HFFc6 (cell line): ENCODE measurements at places on chromosomes 1 and 21. TPM values are rescaled to one million over a fixed set of nuclear protein-coding genes. Genes with fewer than 3 reads are reported as not detected.

GRCh38 chr1:4571263-4571662 is 83.1 kb upstream of the AJAP1 start:
- no peaks in the 10 kb centered on the region for H3K4me1 ChIP-seq
- H3K27ac ChIP-seq, result no peak overlapping the region
- DNase-seq, result no peak
- no peak overlapping the region for H3K4me3 ChIP-seq
- H3K27me3 ChIP-seq, result no peaks in the 10 kb centered on the region; the same call in 1 of the 2 replicates

DNA sequence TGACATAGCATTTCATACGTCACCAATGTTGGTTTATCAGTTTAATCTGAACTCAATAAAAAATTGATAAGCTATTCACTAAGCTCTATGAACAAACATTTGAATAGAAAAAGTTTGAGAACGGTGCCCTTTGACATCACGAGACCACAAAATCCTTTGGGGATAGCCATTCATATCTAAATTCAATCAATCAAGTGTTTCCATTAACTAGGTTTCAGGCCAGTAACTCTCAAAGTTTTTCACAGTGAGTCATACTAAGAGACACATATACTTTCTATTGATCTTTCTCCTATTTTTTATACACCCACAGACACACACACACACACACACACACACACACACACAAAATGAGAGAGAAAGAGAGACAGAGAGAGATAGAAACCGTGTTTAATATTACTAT is 235.4 kb upstream of the SNX7 start:
- H3K27me3 ChIP-seq, result no peaks in the 10 kb centered on the region
- no peak overlapping the region for H3K27ac ChIP-seq
- no peak for DNase-seq
- peaks cover 4% of the 10 kb centered on the region for H3K4me1 ChIP-seq

- H3K36me3 ChIP-seq, result no peaks in the 10 kb centered on the region
- H3K4me1 ChIP-seq, result peaks cover 22% of the 10 kb centered on the region
- DNase-seq, result no peak
- peaks cover 19% of the 10 kb centered on the region for H3K27me3 ChIP-seq
- no peak overlapping the region for H3K4me3 ChIP-seq
Measured at GRCh38 chr1:209526137-209526536, 57.4 kb upstream of the CAMK1G start.

DNA sequence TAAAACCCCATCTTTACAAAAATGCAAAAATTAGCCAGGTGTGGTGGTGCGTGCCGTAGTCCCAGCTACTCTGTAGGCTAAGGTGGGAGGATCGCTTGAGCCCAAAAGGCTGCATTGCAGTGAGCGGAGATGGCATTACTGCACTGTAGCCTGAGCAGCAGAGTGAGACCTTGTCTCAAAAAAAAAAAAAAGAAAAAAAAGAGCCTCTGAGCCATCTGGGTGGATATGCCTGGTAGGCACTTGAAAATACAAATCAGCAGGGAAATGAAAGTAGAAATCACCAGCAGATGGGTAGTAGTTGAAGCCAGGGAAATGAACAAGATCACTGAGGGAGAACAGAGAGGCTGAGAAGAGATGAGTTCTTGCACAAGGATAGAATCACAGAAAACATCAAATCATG is 131.0 kb upstream of the HMCN1 start:
- no peak overlapping the region for H3K4me3 ChIP-seq
- H3K4me1 ChIP-seq, result peaks cover 8% of the 10 kb centered on the region
- 0 out of 2 replicates have a peak, but pooled peaks cover 2% of the 10 kb centered on the region for H3K27me3 ChIP-seq
- no peak overlapping the region for H3K27ac ChIP-seq
- H3K36me3 ChIP-seq, result no peaks in the 10 kb centered on the region

- H3K4me3 ChIP-seq, result no peak overlapping the region
- H3K36me3 ChIP-seq, result no peaks in the 10 kb centered on the region
- DNase-seq, result no peak
- peaks cover 15% of the 10 kb centered on the region; the same call in 1 of the 2 replicates for H3K4me1 ChIP-seq
Measured at GRCh38 chr1:86751923-86752322, 47.5 kb downstream of the SH3GLB1 start.

DNA sequence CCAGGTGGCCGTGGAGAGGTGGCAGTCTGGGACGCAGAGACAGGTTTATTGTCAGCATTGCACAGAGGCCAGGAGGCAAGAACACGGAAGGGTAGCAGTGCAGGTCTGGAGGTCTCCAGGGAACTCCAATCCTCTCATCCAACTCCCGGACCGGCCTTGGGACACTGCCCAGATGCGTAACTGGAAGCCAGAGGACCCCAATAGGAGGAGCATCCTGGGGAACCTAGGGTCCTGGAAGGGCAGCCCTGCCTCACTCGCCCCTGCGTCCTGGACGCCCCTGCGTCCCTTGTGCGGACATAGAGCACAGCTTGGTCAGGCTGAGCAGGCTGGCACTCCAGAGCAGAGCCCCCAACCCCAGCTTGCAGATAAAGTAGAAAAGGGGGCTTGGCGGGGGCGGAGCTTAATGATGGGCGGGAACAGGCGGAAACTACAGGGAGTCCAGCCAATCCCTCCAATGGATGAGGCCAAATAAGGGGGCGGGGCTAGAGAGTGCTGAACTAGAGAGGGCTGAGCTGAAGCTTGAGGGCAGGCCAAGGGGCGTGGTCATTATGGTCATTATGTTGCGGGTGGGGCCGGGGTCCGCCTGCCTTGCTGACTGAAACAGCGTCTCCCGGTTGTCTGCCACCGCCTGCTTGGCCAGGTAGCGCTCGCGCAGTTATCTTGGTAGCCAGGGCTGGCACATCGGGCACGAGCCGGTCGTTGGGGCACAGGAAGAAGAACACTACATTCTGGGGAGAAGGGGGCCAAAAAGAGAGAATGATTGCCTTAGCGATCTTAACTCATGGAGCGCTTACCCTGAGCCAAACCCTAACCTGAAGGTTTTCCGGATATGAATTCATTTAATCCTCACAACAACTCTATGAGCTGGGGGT is 3.7 kb upstream of the ARHGEF19 start:
- H3K4me1 ChIP-seq, result peaks cover 17% of the 10 kb centered on the region
- peaks cover 11% of the 10 kb centered on the region for H3K27me3 ChIP-seq
- H3K36me3 ChIP-seq, result no peaks in the 10 kb centered on the region
- no peak overlapping the region; the same call in 1 of the 2 replicates for H3K27ac ChIP-seq
- peak overlapping the region; percentile 89 for H3K4me3 ChIP-seq
- DNase-seq, result peak; percentile 28

Gene KCNJ15
- total RNA-seq, result 0.06 to 0.50 TPM (median 0.43 TPM) in 3 replicates

DNA sequence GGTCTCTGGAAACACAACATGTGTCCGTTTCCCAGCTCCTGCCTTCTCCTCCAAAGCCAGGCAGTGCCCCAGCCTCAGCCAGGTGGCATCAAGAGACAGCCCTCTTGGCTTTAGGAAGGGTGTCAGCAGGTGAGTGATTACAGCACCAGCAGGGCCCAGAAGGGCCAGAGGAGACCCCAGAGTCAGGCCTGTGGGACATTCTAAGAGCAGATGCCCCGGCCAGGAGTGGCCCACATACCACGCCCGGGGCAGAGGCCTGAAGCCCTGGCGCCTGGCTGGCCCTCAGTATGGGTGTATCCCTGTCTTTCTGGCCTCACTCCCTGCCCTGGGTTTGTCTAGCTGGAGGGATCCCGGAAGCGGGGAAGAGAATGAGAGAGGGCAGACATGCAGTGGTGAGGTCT is 109.2 kb downstream of the CASZ1 start:
- H3K4me3 ChIP-seq, result no peak overlapping the region
- H3K4me1 ChIP-seq, result no peaks in the 10 kb centered on the region
- no peak overlapping the region for H3K27ac ChIP-seq
- no peak for DNase-seq
- H3K36me3 ChIP-seq, result no peaks in the 10 kb centered on the region

DNA sequence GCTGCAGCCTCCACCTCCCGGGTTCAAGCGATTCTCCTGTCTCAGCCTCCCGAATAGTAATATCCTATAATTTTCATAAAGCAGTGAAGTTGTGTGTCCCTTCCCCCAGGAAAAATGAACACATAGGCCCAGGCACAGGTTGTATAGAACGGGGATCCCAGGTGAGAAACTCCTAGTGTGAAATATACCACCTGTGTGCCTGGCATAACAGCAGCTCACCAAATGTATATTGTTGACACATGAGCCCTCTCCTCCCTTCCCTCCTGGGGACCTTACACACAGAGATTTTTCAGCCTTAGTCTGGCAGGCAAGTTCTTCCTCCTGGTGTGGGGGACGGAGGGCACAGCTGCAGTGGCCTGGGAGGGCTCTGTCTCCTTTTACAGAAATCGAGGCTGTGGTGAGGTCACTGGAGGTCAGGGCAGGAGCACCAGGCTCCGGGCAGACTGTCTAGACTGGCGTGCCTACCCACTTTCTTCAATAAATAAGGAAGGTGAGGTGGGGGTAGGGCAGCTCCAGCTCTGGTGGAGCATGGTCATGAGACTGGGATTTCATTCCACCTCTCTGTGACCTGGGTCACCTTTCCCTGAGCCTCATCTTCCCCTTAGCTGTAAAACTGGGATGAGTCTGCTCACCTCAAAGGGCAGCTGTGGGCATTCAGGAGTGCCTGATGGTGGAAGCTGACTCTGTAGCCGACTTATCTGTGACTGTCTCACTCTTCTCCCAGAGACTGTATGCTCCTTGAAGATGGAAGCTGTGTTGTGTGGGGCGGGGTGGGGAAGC is 14.3 kb downstream of the RCC1 start:
- DNase-seq, result no peak
- peaks cover 5% of the 10 kb centered on the region for H3K36me3 ChIP-seq
- peaks cover 10% of the 10 kb centered on the region for H3K27me3 ChIP-seq
- peak overlapping the region; percentile 37 for H3K4me3 ChIP-seq

Gene C1orf56
- 3.8 to 6.3 TPM (median 5.7 TPM) in 3 replicates for total RNA-seq

GRCh38 chr1:160797861-160798273 is 1.9 kb downstream of the LY9 start:
- H3K27ac ChIP-seq, result no peak overlapping the region
- no peaks in the 10 kb centered on the region for H3K36me3 ChIP-seq
- peaks cover 7% of the 10 kb centered on the region for H3K27me3 ChIP-seq
- H3K4me1 ChIP-seq, result no peaks in the 10 kb centered on the region

Gene C1QA
- not detected in 3 replicates for total RNA-seq

Gene MROH9
- not detected in 2 replicates for total RNA-seq

Gene HAO2
- total RNA-seq, result not detected in 3 replicates

- H3K4me3 ChIP-seq, result no peak overlapping the region
- no peaks in the 10 kb centered on the region for H3K36me3 ChIP-seq
- peaks cover 62% of the 10 kb centered on the region for H3K4me1 ChIP-seq
- H3K27ac ChIP-seq, result no peak overlapping the region
- no peaks in the 10 kb centered on the region; the same call in 1 of the 2 replicates for H3K27me3 ChIP-seq
- no peak for DNase-seq
Measured at GRCh38 chr21:29078869-29079767, 5.7 kb upstream of the CCT8 start.

Gene FAM163A
- not detected in 3 replicates for total RNA-seq

Gene UBL4B
- total RNA-seq, result 1.9 to 10.9 TPM (median 7.5 TPM) in 3 replicates

DNA sequence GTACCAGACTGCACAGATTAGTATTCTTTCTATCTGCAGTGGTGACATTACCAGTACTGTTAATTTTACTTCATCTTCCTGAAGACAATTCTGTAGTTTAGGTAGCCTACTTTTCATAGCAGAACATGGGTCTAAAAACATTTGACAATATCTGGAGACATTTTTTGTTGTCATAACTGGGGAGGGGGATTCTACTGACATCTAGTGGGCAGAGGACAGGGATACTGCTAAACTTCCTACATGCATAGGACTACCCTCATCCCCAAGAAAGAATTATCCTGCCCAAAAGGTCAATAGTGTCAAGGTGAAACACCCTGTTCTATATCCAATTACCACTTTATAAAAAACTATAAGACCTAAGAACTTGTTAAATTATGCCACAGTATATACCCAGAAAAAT is 3.4 kb upstream of the ARHGAP29 start:
- H3K27me3 ChIP-seq, result no peaks in the 10 kb centered on the region; the same call in 1 of the 2 replicates
- no peak overlapping the region for H3K4me3 ChIP-seq
- no peak overlapping the region for H3K27ac ChIP-seq
- H3K4me1 ChIP-seq, result peaks cover 65% of the 10 kb centered on the region

Gene LCE2A
- 3.6 to 21.7 TPM (median 15.8 TPM) in 3 replicates for total RNA-seq

DNA sequence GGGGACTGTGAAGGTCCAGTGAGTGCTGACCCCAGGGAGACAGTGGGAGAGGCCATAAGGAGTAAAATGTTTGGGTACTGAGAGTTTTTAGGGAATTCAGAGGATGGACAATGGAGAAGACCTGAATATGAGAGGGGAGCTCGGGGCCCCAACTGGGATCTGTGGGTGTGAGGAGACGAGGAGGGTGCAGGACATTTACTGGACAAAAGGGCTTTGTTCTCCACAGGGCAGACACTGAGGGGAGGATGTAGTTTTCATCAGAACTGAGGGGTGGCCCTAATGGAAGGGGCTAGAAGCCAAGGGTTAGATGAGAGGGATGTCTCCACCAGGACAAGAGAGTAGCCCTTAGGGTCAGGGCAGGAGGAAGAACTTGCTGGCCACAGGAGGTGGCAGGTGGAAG is 30.0 kb downstream of the TMCC2 start:
- H3K36me3 ChIP-seq, result no peaks in the 10 kb centered on the region
- H3K27me3 ChIP-seq, result peaks cover 1% of the 10 kb centered on the region
- peaks cover 57% of the 10 kb centered on the region for H3K4me1 ChIP-seq
- peak overlapping the region; percentile 22; the same call in 1 of the 2 replicates for H3K27ac ChIP-seq
- DNase-seq, result no peak
- H3K4me3 ChIP-seq, result no peak overlapping the region
